Glomerular endothelial cell (primary cell): ENCODE measurements at places on chromosomes 1 and 21. TPM values are rescaled to one million over a fixed set of nuclear protein-coding genes. Genes with fewer than 3 reads are reported as not detected.

DNA sequence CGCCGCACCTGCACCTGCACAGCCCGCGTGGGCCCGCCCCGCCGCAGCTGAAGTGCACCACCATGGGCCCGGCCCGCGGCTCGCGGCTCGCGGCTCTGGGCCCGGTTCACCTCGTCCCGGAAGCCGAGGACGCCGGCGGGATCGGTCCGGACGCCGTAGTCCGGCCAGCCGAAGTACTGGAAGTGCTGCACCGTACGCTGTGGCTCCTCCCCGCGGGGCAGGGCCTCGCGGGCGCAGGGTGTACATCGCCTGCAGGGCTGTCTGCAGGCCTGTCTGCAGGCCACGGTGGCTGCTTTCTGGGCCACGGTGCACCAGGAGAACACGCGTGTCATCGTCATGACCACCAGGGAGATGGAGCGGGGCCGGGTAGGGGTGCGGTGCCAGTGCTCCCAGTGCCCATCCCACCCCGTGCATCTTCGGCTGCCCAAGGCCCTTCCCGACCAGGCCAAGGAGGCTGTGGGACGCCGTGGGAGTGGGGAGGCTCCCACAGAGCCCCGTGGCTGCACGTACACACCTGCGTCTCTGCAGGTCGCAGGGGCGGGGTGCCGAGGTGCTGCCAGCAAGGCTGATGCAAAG is 6.7 kb downstream of the RNF223 start:
- DNase-seq: no peak

DNA sequence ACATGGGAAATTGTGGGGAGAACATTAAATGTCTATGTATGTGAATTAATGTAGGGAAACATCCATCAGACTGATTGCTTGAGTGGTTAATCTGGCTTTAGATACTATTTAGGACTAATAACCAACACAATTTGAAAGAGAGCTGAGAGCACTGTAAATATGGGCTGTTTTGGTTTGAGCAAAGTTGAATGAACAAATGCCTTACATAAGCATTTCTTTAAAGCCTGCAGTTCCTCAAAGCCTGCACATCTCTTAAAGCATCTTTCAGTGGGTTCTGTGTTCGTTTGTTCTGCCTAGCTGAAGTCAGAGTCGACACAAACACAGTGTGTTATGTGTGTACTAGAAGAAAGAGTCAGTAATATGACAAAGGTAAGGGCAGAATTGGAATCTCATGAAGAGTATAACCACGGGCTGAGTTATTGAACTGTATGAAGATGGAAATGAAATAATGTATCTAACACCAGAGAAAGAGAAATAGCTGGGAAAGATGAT is 350.0 kb downstream of the SIPA1L2 start:
- DNase-seq: no peak

DNA sequence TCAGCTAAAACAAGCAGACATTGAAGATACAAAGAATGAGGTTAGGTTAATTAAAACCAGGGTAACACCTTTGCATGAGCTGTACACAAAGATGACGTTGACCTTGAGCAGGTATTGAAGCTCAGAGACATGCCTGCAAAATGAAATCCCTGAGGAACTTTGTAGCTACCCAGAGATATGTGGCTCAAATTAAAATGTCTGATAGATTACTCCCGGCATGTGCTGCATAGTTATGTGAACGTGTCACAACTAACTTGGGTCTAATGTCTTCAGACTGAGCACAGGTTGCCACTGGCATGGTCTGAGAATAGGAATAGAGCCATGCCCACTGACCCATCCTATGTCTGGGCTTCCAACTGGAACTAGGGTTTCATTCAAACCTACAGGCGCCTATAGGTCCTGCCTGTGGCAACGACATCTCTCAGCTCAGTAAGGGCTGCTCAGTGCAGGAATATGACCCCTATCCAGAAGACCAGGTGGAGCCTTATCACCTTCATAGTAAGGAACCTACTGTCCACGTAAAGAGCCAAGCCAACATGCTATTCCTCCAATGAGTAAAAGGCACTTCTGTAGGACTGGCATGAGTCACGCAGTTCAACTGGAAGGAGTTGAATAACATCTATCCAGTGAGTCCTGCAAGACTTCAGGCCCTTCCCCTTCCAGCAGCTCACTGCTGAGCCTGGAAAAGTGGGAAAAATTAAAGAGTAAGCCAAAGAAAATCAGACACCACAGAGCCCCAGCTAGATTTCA is 60.7 kb downstream of the PRKAB2 start:
- no peak for DNase-seq

- no peak for DNase-seq
Measured at GRCh38 chr1:224457782-224458144, 23.2 kb upstream of the WDR26 start.

GRCh38 chr1:209831615-209832014 is 3.8 kb downstream of the UTP25 start:
- DNase-seq: no peak

DNA sequence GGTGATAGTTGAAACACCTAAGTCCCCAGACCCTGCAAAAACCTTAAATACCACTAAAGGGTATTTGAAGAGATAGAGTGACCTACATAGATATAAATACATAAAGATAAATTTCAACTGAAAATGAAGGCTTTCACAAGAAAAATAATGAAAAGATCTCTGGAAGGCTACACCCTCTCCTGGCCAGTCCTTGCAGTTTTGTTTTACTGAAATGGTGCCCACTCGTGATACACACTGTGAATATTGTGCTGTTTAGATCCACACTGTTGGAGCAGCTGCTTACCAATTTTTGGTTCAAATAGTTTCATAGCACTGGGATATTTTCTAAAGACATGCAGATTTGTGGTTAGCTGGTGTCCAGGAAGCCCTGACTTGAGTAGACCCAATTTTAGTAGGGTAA is 31.5 kb upstream of the RNF187 start:
- no peak for DNase-seq

- DNase-seq: no peak
Measured at GRCh38 chr1:30068787-30069472, 654.5 kb downstream of the MATN1 start.

DNA sequence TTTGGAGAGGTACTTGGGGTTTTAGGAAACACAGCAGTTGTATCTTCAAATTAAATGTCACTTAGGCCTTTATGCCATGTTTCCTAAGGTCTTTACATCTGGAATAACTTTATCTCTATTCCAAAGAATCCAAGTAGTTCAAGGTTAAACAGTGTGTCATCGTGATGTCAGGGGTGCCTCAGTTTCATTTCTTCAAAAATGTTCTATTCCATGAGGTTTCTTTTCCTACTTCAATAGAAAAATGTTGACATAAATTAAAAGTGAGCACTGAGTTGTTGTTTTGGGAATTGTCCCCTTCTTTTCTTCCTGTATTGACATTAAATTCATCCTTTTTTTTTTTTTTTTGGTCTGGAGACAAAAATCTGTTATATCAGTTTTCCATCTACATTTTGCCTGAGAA is 160.6 kb upstream of the C21orf91 start:
- DNase-seq: no peak

Gene SYCP1
- not detected in 2 replicates for total RNA-seq

Gene ARHGEF16
- 1.5 TPM in 2 replicates for total RNA-seq

Gene LAX1
- total RNA-seq: 0.12 TPM in 1 of 2 replicates, not detected in the other

Gene PSRC1
- 6.9 and 10.5 TPM in 2 replicates for total RNA-seq

Gene NPR1
- 4.2 and 13.0 TPM in 2 replicates for total RNA-seq

Gene DCST1
- not detected in 2 replicates for total RNA-seq
